Substantia nigra (tissue), 51 donors: ENCODE measurements at places on chromosomes 12 and 14.

DNA sequence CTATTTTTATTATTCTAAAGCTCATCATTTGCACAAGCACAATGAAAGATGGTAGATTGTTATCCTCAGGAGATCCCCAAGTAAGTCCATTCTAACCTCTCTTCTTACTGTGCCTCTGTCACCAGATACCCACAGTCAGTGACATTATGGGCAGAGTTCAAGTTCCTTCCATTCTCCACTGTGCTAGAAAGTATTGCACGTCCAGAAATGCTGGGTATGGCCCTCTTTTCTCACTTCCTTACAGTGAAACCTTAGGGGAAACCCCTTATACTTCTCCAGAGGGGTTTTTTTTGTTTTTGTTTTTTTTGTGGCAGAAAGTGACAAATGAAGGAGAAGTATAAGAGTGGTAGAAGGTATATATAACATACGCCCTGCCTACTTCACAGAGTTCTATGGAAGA is 102.9 kb downstream of the DIO2 start:
- DNase-seq, result no peak

DNA sequence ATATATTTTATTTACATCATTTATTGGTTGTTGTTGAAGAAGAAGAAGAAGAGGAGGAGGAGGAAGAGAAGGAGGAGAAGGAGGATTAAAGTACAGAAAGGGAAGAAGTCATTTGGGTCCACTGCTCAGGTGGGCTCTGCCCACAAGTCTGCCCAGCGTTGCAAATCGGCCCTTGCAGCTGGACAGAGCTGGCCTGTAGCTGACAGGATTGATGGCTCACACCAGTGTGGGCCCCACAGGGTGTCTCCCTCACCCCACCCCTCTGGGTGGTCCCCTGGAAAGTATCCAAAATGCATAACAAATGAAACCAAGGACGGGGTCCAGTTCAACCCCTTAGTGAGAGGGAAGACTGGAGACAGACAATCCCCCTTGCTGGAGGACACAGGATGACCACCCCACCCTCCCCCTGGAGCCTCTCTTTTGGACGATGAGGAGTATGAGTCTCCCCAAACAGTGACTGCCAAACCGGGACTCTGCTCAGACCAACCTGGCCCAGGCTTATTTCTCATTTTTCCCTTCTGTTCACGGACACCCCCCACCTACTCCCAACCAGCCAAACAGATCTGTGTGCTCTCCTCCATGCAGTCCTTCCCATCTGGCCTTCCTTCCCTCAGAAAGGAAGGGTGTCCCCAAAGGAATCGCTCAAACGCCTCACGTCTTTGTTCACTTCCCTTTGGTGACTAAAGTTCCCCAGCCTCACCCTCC is 17.7 kb downstream of the DPF3 start:
- no peak for DNase-seq

DNA sequence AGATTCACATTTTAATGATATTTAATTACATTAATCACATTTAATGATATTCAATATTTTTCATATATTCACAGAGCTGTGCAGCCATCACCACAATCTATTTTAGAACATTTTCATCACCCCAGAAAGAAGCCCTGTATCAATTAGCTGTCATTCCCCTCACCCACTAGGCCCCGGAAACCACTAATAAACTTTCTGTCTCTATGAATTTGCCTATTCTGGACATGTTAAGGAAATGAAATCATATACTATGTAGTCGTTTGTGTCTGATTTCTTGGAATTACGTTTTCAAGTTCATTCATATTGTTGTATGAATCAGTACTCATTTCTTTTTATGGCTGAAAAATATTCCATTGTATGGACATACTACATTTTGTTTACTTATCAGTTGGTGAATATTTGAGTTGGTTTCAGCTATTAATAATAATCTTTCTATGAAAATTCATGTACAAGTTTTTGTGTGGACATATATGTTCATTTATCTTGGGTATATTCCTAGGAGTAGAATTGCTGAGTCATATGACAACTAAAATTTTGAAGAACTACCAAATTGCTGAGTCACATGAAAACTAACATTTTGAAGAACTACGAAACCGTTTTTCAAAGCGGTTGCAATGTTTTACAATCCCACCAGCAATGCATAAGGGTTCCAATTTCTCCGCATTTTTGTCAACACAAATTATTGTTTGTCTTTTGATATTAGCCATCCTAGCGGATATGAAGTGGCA is 11.7 kb upstream of the OTOGL start:
- no peak for DNase-seq

DNA sequence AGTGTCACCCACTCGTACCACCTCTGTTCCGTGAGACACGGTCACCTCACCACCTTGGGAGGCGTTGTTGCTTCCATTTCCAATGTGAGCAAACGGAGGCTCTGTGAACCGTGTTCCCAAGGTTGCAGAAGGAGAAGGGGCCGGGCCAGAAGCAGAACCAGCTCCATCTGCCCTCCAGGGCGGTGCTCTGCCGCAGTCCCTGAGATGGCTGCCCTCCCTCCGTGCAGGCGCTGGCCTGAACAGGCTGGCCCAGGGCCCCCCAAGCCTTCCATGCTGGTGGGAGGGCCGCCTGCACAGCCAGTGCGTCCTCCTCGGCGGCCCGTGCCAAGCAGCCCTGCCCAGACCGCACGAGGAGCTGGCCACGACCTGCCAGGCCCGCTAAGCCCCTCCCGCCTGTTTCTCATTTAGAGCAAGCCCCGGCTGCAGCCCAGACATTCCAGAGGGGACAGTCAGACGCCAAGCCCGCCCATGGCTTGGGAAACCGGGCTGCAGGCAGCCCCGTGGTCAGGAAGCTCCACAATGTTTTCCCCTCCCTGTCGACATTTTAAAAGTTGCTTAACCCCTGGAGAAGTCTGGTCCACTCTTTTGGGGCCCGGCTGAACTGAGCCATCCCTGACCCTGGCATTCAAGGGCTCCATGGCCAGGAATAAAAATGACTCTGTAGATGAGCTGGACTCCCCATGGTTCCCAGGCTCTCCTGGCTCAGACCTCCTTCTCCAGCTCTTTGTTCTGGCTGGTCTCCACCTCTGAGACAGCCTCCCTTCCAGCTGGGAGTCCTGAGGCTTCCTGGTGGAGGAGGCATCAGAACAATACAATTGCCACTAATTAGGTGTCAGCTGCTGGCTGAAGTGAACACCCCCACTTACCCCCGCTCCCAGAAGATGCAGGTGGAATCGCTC is 236.0 kb downstream of the BCL11B start:
- peak; percentile 47 for DNase-seq

GRCh38 chr14:100124551-100125088 is 34.8 kb downstream of the DEGS2 start:
- no peak for DNase-seq

- DNase-seq, result no peak
These were observed 348.3 kb downstream of the ZFP36L1 start for GRCh38 chr14:68444449-68445168.

GRCh38 chr14:61470261-61470960 is 149.0 kb downstream of the PRKCH start:
- DNase-seq, result no peak

- no peak for DNase-seq
These were observed 985.3 kb downstream of the FLRT2 start for GRCh38 chr14:86515195-86515594.

GRCh38 chr14:41615011-41615595 is 8.4 kb downstream of the LRFN5 start:
- no peak for DNase-seq

DNA sequence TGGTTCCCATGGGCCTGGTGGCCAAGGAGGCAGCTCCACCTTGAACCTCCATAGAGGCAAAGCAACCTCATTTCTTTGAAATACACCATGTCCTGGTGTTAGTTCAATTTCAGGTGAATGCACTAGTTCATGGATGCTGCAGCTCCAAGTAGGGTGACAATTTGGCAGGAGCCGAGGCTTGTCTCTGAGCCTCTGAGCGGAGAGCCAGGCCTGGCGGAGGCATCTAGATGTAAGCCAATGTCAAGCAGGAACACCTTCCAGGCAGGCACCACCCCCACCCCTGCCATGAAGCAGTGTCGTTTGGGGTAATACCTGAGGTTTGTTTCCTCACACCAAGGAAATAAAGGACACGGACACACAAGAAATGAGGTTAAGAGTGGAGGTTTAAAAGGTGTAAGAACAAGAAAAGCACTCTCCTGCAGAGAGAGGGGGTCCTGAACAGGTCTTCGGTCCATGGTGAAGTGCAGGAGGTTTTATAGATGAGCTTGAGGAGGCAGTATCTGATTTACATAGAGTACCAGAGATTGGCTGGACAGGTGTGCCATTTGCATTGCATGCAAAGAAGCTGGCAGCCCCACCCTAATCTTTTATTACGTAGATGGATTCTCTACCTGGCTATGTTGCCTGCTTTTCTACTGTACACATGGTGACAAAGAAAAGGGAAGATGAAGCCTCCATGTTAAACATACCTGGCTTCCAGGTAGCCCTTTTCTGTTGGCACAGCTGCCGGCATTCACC is 60.3 kb downstream of the RIN3 start:
- DNase-seq, result no peak

DNA sequence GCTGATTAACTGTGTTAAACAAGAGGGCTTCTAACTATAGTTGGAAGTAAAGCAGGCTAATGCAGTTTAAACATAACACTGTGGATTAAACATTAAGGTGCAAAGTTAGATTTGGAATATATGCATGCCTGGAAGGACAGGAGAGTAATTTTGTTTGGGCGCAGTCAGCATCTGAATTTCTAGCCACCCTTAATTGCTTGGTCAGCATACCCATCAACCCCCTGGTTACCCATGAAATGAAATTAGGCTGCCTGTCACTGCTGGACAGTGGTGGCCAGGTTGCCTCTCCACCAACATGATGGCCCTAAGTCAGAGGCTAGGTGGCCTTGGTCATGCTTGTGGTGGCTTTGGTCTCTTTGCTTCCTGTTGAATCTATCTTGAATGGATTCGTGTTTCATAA is 30.0 kb upstream of the PTPRB start:
- no peak for DNase-seq

DNA sequence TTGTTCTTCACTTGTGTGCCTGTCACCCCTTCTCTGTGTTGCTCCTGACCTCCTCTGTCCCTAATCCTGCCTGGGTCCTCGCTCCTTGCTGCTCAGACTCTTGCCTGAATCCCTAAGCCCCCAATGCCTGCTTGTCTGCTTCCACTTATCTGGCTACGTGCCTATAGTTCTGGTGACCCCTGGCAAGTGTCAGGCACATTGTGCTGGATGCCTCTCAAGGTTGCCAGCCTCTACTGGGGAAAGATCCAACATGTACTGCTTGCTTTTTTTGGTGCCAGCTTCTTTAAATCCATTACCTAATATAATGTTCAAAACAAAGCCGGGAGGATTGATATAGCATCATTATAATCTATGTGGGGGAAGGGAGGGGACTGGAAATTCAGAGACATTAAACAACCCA is 448.0 kb upstream of the CCDC196 start:
- DNase-seq, result no peak

- no peak for DNase-seq
These were observed 52.6 kb upstream of the STK38L start for GRCh38 chr12:27191531-27191930.

GRCh38 chr14:65256714-65257113 is 154.4 kb upstream of the MAX start:
- no peak for DNase-seq

DNA sequence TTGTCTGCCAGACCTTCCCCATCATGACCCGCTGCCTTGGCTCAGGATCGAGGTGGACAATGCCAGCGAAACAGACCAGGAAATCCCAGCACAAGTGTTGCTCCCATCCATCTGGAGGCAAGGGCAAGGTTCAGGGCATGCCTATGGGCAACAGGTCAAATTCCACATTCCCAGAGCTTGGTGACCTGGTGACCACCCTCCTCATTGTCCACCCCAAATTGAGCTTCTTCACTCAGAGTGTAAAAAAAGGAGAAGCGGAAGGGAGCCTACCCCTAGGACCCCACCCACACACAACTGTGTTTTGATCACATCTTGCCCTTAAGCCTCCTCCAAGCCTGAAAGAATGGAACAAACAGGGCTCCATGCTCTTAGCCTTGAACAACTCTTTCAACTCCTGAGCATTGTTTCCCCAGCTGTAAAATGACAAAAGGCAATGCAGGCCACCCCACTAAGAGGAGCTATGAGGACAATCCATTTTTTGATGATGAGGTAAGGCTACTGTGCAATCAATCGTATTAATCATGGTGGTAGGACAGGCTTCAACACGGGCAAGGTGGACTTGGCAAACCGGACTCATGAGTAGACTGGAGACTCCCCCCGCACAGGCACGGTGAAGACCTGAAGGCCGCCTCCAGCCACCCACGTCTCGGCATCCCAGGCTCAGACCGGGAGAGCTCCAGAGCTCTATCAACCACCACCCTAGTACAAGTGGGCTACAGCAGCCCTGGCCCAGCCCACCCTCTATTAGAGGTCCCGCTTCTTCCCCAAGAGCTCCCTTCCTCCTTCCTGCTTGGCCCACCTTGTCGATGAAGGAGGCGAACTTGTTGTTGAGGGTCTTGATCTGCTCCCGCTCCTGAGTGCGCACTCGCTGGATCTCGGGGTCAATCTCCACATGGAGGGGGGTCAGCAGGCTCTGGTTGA is 866 bp downstream of the KRT79 start:
- DNase-seq, result no peak

- no peak for DNase-seq
These were observed 1766.9 kb upstream of the SEL1L start for GRCh38 chr14:83300476-83301064.

- no peak for DNase-seq
These were observed 87.9 kb upstream of the HSPB8 start for GRCh38 chr12:119090865-119091264.

DNA sequence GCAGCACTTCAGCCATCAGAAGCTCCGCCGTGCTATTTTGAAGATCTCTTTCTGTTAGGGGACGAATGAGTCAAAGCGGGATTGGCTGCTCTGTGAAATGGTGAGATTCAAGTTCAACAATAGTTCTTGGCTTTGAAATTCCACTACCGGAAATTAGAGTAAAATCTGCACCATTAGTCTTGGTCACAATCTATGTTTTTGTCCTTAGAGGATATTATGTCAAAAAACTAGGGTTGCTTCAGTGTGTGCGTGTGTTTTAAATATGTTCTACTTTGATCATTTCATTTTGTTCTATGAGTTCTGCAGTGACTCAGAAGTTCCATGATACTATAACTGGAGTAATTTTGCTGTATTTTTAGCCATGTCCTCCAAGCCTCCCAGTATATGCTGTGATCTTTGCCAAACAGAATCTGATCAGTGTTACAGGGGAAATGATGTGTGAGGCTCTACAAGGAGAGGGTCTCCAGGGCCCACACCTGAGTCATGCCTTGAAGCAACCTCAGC is 22.6 kb downstream of the GPHB5 start:
- DNase-seq, result no peak

GRCh38 chr12:128916425-128916824 is 63.1 kb downstream of the GLT1D1 start:
- no peak for DNase-seq

GRCh38 chr14:35958499-35958898 is 132.4 kb downstream of the BRMS1L start:
- no peak for DNase-seq

- DNase-seq, result no peak
These were observed 83.0 kb upstream of the METAP2 start for GRCh38 chr12:95390932-95391331.

GRCh38 chr12:80107221-80107620 is 7.9 kb downstream of the OTOGL start:
- no peak for DNase-seq

GRCh38 chr12:123941624-123942237 is 30.9 kb downstream of the CCDC92 start:
- DNase-seq, result no peak

- DNase-seq, result no peak
These were observed 2.7 kb upstream of the HSD17B6 start for GRCh38 chr12:56760460-56760859.

- no peak for DNase-seq
These were observed 21.0 kb downstream of the DDX24 start for GRCh38 chr14:94059998-94060397.
